ENCODE measurements at places on chromosomes 1 and 21. TPM values are rescaled to one million over a fixed set of nuclear protein-coding genes. Genes with fewer than 3 reads are reported as not detected.

Gene SLAMF8
- total RNA-seq: 11.3 TPM

Gene LRRN2
- 5.7 TPM for total RNA-seq

Gene GPN2
- total RNA-seq: 28.5 TPM

Gene SHISAL2A
- total RNA-seq: not detected

- DNase-seq: no peak
These were observed 250.8 kb upstream of the FGGY start for GRCh38 chr1:59046134-59046533.

DNA sequence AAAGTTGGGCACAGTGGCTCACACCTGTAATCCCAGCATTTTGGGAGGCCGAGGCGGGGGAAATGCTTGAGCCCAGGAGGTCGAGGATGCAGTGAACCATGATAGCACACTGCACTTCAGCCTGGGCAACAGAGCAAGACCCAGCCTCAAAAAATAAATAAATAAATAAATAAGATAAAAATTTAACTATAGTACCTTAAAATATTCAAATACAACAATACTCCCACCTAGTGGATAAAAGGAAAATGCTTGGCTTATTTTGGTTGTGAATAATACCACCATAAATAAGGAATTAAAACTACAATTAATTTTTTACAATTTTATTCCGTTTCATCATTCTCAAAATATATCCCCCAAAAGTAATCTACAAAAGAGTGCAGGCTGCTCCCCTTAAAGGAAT, 8.1 kb downstream of the PSMG1 start:
- no peak for DNase-seq

- DNase-seq: no peak
These were observed 24.8 kb downstream of the PCSK9 start for GRCh38 chr1:55064071-55064581.

DNA sequence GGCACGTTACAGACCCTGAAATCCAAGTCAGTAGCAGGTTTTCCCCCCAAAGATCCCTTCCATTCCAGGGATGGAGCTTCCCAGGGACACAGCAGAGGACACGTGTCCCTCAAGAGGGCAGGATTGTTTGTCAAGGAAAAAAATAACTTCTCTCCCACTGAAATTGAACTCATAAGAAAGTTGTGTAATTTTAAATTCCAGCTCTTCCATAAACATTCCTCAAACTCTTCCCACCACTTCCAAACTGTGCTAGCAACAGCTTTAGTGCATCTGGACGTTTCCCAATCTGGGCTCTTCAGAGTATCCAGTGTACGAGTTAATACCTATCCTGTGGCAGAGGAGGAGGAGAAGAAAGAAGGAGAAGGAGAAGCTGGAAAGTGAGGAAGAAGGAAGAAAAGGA, 79.6 kb downstream of the PSMG1 start:
- no peak for DNase-seq

DNA sequence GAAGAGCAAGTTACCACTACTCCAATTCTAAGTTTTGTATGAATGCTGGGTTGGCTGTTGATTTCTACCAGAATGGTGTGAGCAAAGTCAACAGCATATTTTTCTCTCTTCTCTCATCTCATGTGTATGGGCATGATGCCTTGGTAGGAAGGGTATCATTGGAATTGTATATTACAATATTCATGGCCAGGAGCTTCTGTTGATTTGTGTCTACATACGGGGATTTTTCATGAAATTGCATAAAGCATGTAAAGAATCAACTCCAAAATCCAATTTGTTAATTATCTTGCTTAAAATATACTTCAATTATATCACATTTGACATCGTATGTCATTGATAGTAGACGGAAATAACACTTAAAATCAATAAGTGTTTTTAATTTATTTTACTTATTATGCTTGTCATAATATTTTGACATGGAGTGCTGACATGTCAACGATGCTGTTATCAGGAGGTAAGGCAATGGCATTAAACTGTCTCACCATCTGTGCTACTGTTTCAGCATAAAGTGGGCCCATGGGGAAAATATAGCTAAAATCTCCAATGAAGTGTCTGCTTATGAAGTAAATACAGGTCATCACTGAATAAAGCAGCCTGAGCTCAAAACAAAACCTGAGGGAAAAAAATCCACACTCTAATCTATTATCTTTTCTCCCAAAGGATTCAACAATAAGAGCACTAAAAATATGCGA, 142.2 kb upstream of the NBPF11 start:
- DNase-seq: no peak

GRCh38 chr1:200342511-200343311, 67.1 kb downstream of the ZNF281 start:
- no peak for DNase-seq

DNA sequence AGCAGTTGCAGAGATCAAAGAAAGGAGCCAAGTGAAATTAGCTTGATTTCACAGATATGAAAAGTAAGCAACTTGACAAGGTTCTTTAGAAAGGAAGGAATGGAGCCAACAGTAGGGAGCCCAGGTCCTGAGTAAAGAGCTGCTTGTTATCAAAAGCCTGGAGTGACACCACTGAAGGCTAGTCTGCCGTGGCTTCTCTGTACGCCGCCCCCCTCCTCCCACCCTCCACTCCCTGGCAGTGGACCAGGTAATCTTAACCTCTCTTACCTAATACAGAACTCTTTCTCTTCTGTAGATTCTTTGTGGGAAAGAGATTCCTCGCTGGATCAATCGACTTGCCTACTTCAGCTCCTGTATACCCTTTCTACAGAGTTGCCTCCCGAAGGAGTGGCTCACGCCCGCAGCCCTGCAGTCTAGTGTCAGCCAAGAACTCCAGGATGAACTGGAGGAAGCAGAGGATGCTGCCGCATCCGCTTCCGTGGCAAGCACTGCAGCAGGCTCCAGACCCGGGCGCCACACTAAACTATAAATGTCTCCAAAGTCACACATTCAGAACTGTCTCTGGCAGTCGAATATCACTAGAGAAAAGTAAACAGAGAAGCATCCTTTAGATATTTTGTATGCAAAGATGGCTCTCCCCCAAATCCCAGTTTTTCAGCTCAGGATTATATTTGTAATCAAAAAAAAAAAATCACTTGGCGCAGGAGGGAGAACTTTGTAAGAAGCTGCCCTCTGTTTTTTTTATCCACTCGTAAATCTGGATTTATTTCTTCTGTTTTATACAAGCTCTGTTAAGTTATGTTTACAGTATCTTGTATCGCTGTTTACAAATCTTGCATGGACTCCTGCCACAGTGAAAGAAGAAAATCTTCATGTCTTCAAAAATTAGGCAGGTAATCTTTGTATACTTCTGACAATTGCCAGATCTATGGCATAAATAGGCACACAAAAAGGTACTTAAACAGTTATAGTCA, 52.6 kb downstream of the DESI2 start:
- no peak for DNase-seq

GRCh38 chr1:147267711-147268110, 25.2 kb downstream of the CHD1L start:
- no peak for DNase-seq

DNA sequence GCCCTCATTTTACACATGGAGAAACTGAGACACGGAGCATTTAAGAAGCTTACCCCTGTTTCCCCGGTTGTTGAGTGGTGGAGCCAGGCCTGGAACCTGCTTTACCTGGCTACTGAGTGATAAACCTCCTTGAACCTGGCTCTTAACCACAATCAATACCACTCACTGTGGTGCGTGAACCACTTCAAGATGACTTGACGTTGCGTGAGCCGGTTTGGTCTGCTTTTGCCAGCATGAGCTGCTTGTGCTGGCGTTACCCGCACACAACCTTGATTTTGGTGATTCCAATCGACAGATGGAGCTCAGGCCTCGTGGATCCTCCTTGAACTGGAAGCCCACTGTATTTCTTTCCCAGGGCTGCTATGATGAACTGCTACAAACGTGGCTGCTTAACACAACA, 6.1 kb upstream of the TINAGL1 start:
- DNase-seq: peak; percentile 45

DNA sequence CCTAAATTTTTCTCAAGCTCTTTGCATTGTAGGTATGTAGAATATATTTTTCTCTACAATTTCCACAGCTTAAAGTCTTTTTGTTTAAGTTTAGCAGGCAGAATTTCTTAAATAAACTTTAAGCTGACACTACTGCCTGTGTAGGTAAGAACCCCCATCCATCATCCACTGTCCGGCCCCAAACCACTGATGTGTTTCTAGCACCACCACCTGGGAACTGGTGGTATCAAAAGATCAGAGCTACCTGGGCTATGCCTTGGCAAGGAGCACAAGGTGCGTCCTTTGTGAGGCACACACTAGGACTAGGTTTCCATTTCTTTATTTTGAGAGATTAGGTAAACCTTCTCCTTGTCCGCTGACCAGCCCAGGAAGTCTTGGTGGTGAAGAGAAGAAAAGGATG, 10.5 kb upstream of the LELP1 start:
- DNase-seq: no peak

- no peak for DNase-seq
These were observed 21.5 kb upstream of the SMYD2 start for GRCh38 chr1:214259353-214259977.

DNA sequence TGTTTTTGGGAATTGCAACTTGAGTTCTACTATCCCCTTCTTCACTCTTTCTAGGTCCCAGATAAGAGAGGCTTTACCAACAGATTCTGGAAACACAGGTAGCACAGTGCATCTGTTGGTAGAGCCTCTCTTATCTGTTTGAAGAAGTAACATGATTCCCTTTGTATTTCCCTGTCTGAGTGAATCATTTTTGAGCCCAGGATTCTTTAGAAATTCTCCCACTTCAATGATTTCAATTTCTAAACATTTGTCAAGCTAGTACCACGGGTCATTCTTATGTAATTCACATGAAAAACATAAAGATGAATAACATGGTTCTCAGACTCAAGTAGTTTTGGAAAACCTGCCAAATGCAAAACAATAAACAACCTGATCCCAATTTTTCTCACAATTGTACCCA, 72.0 kb upstream of the DUSP10 start:
- no peak for DNase-seq

DNA sequence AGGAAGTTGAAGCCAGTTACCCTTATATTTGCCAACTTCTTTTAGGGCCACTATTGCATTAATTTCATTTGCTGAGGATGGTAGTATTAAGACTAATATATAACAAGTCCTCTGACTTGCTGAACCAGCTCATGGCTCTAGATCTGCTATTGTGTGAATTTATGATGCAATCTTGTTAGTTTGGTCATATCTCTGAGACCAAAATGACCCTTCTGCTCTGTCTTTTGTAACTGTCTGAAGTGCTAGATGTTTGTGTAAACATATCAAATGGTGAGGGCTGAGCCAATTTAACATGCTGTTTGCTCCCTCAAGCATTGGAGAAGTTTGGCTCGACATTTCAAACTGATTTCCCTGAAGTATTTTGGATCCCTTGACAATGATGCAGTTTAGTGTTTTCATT, 106.9 kb upstream of the PTGFR start:
- DNase-seq: no peak

DNA sequence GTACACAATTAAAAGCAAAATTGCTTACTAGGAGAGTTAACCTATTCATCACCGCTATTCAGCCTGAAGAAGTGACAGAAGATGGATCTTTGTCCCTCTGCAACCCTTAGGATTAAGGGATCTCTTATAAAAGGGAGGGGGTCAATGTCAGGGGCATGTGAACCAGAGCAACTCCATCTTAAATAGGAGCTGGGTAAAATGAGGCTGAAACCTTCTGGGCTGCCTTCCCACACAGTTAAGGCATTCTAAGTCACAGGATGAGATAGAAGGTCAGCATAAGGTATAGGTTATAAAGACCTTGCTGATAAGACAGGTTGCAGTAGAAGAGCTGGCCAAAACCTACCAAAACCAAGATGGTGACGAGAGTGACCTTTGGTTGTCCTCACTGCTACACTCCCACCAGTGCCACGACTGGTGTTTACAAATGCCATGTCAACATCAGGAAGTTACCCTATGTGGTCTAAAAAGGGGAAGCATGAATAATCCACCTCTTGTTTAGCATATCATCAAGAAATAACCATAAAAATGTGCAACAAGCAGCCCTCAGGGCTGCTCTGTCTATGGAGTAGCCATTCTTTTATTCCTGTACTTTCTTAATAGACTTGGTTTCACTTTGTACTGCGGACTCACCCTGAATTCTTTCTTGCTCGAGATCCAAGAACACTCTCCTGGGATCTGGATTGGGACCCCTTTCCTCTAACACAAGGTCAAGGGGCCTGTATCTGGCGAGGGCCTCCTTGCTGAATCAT, 35.3 kb upstream of the NEK2 start:
- DNase-seq: no peak

DNA sequence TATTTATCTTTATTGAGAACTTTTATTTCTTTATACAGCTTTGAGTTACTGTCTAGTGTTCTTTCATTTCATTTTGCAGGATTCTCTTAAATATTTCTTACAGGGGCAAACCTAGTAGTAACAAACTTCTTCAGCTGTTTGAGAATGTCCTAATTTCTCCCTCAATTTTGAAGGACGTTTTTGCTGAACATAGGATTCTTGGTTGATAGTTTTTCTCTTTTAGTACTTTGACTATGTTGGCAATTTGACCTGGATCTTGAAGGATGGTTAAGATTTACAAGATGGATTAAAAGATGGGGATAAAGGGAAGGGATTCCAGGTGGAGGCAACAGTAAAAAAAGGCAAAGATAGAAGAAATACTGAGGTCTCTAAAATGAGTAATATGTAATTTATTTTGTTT, 38.9 kb downstream of the XPR1 start:
- DNase-seq: no peak

- no peak for DNase-seq
These were observed 57.0 kb downstream of the WARS2 start for GRCh38 chr1:119083479-119083878.

DNA sequence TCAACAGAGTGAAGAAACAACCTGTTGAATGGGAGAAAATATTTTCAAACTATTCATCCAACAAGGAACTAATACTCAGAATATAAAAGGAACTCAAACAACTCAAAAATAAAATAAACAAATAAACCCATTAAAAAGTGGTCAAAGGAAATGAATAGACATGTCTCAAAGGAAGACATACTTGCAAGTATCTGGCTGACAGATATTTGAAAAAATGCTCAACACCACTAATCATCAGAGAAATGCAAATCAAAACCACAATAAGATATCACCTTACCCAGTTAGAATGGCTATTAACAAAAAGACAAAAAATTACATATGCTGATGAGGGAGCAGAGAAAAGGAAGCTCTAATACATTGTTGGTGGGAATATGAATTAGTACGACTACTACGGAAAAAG, 38.2 kb downstream of the TNFSF4 start:
- no peak for DNase-seq

Data from mesenteric fat pad (tissue), 1 donor.